ENCODE measurements at places on chromosomes 5 and 9. TPM values are rescaled to one million over a fixed set of nuclear protein-coding genes. Genes with fewer than 3 reads are reported as not detected.

Gene GABRA6
- not detected for total RNA-seq

GRCh38 chr5:171031977-171032376 is 170.2 kb downstream of the RANBP17 start:
- no peak overlapping the region for H3K4me3 ChIP-seq
- no peaks in the 10 kb centered on the region for H3K27me3 ChIP-seq
- H3K36me3 ChIP-seq, result peaks cover 9% of the 10 kb centered on the region
- DNase-seq, result no peak
- H3K4me1 ChIP-seq, result no peaks in the 10 kb centered on the region

DNA sequence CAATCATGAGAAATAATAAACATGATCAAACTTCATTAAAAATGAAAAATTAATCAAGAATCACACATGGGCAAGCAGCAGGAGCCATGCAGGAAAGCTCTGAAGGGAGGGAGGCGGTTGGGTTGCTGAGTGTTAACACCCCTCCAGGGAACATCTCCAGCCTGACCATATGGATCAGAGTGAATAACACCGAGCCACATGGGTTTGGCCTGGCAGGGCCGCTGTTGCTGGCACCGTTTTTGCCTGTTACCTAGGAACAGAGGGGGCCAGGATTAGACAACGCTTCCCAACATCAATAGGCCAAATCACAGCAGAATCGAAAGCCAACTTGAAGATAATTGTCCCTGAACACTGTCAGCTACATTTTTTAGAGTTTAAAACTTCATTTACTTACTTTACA is 160.2 kb downstream of the DENND1A start:
- DNase-seq, result no peak
- no peaks in the 10 kb centered on the region for H3K36me3 ChIP-seq
- H3K4me1 ChIP-seq, result peaks cover 24% of the 10 kb centered on the region
- H3K27me3 ChIP-seq, result no peaks in the 10 kb centered on the region

Gene C1QTNF2
- total RNA-seq, result 0.31 TPM

Gene FAM153A
- total RNA-seq, result 0.52 TPM

GRCh38 chr5:124902097-124902821 is 155.8 kb upstream of the ZNF608 start:
- no peaks in the 10 kb centered on the region for H3K36me3 ChIP-seq
- H3K4me3 ChIP-seq, result peak overlapping the region; percentile 9
- H3K27ac ChIP-seq, result peak overlapping the region; percentile 71
- no peaks in the 10 kb centered on the region for H3K27me3 ChIP-seq
- DNase-seq, result no peak

- no peak for DNase-seq
- no peaks in the 10 kb centered on the region for H3K4me1 ChIP-seq
These were observed 232.2 kb downstream of the PBX3 start for GRCh38 chr9:125979383-125979782.

DNA sequence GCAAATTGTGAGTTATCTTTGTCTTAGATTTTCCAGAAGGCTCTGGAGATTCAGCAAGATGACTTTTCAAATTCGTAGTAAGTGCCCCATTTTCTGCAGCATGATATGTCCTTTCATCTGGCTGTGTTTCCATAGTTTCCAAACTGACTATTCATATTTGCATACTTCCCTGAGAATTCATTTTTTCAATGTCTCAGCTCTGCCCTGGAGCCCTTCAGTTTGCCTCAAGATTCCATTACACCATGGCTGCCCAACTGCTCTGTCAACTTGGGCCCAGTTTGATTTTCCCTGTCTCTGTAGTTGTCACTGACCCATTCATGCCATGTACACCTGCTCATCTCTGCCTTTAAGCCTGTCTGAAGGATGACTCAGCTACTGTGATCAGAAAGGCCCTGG is 94.2 kb upstream of the RUSC2 start:
- H3K36me3 ChIP-seq, result peaks cover 28% of the 10 kb centered on the region
- H3K4me3 ChIP-seq, result no peak overlapping the region
- H3K27ac ChIP-seq, result no peak overlapping the region
- no peak for DNase-seq

Gene HTR4
- 0.29 TPM for total RNA-seq

DNA sequence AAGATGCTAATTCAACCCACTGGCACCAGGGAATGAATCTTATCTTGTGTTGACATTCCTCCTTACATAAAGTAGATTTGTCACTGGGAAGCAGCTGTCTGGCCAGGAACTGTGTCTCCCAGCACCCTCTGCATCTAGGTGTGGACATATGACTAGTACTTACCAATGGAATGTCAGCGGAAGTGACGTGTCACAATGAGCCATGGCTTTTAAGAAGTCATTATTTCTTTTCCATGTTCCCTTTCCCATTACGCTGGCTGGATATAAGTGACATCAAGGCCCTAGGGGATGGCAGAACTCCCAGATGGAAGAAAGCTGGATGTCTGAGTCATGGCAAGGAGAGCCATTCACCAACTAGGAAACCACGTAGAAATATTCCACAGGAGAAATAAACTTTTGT is 84.7 kb upstream of the MAST4 start:
- H3K4me3 ChIP-seq, result no peak overlapping the region
- H3K36me3 ChIP-seq, result no peaks in the 10 kb centered on the region
- H3K27ac ChIP-seq, result no peak overlapping the region
- H3K4me1 ChIP-seq, result no peaks in the 10 kb centered on the region
- no peak for DNase-seq

Gene PCDHA3
- 2.6 TPM for total RNA-seq

DNA sequence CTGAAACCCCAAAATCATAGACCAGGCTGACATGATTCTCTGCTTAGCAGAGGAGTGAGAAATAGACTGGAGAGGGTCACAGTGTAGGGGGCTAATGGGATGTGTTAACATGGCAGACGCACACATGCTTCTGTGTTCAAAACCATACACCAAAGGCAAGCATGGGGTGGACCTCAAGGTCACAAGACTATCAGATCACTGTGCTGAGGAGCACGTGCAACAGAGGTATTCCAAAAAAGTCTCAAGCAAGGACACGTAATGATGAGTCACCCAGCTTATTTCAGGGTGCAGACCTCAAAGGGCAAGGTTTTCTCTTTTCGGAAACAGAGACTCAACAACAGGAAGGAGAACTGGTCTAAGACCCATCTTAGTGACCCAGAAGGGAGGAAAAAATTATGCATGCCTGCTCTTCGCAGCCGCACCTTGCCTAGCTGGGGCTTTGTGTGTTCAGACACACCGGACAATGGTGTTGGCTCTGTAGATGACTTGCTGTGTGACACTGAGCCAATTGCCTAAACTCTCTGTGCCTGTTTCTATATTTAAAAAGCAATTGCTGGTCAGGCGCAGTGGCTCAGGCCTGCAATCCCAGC is 20.3 kb downstream of the WHRN start:
- H3K4me3 ChIP-seq, result no peak overlapping the region
- H3K4me1 ChIP-seq, result peaks cover 19% of the 10 kb centered on the region
- DNase-seq, result no peak

Gene SUSD3
- total RNA-seq, result 1.5 TPM

- H3K27me3 ChIP-seq, result no peaks in the 10 kb centered on the region
- peaks cover 3% of the 10 kb centered on the region for H3K36me3 ChIP-seq
- H3K4me3 ChIP-seq, result no peak overlapping the region
These were observed 43.8 kb downstream of the NDFIP1 start for GRCh38 chr5:142152384-142152732.

Gene FGF1
- total RNA-seq, result 0.12 TPM

Gene SPINK6
- not detected for total RNA-seq

DNA sequence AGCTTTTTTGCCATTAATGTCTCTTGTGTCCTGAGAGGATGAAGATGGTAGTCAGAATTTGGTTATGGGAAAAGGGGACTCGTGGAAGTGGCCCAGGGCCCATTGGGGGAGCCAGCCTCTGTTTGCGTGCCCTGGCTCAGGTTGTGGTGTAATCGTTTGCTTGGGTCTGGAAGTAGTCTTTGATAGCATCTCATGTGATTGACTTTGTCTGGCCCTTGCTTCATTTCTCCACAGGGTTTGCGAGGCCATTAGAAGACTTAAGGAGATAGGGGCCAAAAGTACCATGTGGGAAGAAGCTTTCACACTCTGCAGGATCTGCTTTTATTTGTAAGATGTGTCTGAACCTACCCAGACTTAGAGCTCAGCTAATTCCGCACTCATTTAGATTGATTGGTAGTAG is 114.5 kb downstream of the FGF1 start:
- H3K27me3 ChIP-seq, result no peaks in the 10 kb centered on the region
- peaks cover 4% of the 10 kb centered on the region for H3K36me3 ChIP-seq

DNA sequence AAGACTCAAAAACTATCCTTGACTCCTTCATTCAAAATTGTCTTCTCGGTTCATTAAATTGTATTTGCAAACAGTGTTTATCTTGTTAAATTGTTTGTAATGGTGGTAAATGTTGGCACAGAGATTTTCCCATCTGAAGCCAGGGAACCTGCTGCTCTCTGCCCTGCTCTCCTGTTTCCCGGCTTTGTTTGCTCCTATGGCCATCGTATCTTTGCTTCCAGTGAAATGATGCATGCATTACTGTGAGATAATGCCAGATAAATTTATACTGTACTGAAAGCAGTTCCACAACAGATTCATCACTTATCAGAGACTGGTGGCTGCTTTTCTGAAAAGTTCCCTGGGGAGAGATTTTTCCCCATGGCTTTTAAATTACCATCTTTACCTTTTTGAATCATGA is 81.4 kb downstream of the CD180 start:
- no peak overlapping the region for H3K4me3 ChIP-seq
- H3K27me3 ChIP-seq, result no peaks in the 10 kb centered on the region
- H3K4me1 ChIP-seq, result peaks cover 13% of the 10 kb centered on the region
- H3K36me3 ChIP-seq, result peaks cover 18% of the 10 kb centered on the region

- no peak for DNase-seq
- H3K27me3 ChIP-seq, result peaks cover 58% of the 10 kb centered on the region
- peaks cover 28% of the 10 kb centered on the region for H3K4me1 ChIP-seq
- H3K27ac ChIP-seq, result no peak overlapping the region
These were observed 4.2 kb upstream of the GDNF start for GRCh38 chr5:37844009-37844408.

DNA sequence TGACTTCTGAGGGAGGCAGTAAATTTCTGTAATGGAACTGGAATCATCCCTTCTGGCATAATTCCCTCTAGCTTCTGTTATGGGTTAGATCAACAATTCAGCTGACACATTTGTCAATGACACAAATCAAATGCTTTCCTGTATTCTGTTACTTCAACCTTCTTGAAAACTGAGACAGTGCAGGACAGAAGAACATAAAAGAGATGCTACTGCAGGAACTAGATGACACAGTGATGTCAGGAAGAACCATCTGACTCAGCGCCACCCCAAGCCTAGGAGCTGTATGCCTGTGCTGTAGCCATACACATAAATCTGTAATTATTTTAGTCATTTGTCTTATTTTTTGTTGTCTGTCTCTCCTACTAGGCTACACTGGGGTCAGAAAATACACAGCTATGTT is 18.2 kb upstream of the CEP120 start:
- H3K4me3 ChIP-seq, result no peak overlapping the region
- H3K27me3 ChIP-seq, result no peaks in the 10 kb centered on the region
- H3K4me1 ChIP-seq, result no peaks in the 10 kb centered on the region
- no peak overlapping the region for H3K27ac ChIP-seq
- DNase-seq, result no peak
- no peaks in the 10 kb centered on the region for H3K36me3 ChIP-seq

- H3K27ac ChIP-seq, result no peak overlapping the region
- peaks cover 5% of the 10 kb centered on the region for H3K4me1 ChIP-seq
- H3K27me3 ChIP-seq, result no peaks in the 10 kb centered on the region
- no peak for DNase-seq
- H3K4me3 ChIP-seq, result no peak overlapping the region
These were observed 439.9 kb downstream of the BRINP1 start for GRCh38 chr9:118929287-118929686.

DNA sequence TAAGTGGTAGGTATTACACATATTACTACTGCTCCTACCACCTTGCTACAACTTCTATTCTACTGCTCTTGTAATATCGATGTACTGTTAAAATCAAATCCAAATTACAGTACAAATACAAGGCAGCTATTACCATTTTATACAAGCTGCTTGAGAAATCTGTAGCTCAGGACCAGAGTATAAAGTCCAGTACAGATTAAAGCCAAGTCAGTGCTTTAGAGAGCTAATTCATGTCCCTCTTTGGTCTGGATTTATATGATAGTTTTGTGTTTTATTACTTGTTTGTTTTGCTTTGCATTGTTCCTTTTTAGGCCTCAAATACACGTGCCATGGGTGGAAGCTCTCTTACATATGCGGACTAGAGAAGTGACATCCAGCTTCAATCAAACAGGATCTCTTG is 75.8 kb downstream of the DPYSL3 start:
- no peak overlapping the region for H3K27ac ChIP-seq
- H3K4me3 ChIP-seq, result no peak overlapping the region
- peaks cover 5% of the 10 kb centered on the region for H3K36me3 ChIP-seq
- no peaks in the 10 kb centered on the region for H3K27me3 ChIP-seq

DNA sequence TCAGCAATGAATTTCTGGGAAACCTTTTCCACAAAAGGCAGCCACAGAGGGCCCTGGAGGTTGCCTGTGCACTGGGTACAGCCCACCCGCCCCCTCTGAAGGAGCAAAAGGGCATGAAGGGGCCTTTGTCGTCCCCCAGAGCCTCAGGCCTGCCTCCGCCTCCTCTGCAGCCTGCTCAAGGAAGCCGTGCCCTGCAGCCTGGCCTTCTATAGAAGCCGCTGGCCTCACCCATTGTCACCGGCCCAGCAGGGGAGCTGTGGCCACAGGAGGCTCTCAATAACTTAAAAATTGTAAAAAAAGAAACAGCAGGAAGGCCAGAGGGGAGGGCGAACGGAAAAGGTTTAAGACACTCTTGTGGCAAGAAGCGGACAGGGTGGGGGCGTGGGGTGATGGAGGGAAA is 213.3 kb downstream of the IRX2 start:
- peaks cover 9% of the 10 kb centered on the region for H3K4me1 ChIP-seq
- DNase-seq, result peak; percentile 57
- peaks cover 48% of the 10 kb centered on the region for H3K27me3 ChIP-seq
- no peak overlapping the region for H3K27ac ChIP-seq

Gene TMEM8B
- 27.2 TPM for total RNA-seq

DNA sequence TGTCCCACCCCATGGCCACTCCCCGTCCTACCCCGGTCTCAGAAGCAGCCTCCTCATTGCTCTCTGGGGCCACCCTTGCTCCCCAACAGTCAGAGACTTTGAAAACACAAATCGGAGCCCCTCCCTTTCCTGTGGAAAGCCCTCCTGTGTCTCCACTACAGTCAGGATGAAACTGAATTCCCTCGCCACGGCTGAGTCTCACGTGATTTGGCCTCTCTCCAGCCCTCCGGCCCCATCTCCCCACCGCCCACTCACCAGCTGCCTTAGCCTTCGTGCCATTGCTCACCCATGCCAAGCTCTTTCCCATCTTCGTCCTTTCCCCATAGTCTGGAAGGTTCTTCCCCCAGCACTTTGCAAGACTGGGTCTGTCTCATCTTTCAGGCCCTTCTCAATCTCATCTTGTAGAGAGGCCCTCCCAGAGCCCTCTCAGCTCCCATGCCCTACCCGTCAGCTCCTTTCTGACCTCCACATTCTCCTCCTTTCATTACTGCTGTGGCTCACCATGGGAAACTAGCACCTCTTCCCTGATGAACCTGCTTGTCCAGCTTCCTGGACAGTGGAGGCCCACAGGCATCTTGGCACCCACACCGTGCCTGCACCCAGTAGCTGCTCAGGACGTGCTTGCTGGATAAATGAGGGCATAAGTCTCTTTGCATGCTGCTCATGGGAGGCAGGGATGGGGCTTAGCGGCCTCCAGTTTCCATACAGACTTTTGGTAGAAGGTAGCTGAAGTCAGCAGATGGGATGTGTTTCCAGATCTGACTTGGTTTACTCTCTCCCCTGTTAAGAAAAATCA is 126.4 kb upstream of the COL5A1 start:
- H3K27me3 ChIP-seq, result peaks cover 3% of the 10 kb centered on the region
- no peak overlapping the region for H3K27ac ChIP-seq
- no peak overlapping the region for H3K4me3 ChIP-seq

GRCh38 chr9:89991204-89991790 is 386.5 kb downstream of the GADD45G start:
- H3K27me3 ChIP-seq, result peaks cover 5% of the 10 kb centered on the region
- peak overlapping the region; percentile 11 for H3K27ac ChIP-seq
- H3K36me3 ChIP-seq, result no peaks in the 10 kb centered on the region
- H3K4me3 ChIP-seq, result no peak overlapping the region
- no peak for DNase-seq
- H3K4me1 ChIP-seq, result peaks cover 11% of the 10 kb centered on the region

All from type B pancreatic cell (in vitro differentiated cells).